ENCODE measurements at places on chromosomes 6 and 20. TPM values are rescaled to one million over a fixed set of nuclear protein-coding genes. Genes with fewer than 3 reads are reported as not detected.
A peak's percentile ranks its signal among the peaks of the same experiment; 100 is the strongest.

- no peak for DNase-seq
Measured at GRCh38 chr6:56051202-56051598, 175.8 kb upstream of the BMP5 start.

GRCh38 chr6:66232890-66233289 is 525.9 kb upstream of the EYS start:
- no peak for DNase-seq

Gene SNAP25
- 140 TPM for total RNA-seq

- DNase-seq, result no peak
Measured at GRCh38 chr6:33885132-33886057, 81.6 kb upstream of the MLN start.

GRCh38 chr6:166708460-166708859 is 81.4 kb upstream of the RPS6KA2 start:
- DNase-seq, result no peak

DNA sequence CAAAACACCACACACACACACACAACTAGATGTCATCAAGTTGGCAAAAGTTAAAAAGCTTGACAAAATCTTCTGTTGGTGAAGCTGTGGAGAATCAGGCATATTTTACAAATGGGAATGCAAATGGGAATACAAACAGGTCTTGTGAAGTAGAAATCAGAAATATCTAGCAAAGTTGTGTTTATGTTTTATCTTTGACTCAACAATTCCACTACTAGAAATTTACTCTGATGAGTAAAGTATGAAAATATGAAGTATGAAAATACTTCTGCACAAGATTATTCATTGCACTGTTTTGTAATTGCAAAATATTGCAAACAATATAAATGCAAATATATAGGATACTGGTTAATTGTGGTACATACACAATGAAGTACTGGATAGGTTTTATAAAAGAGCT is 1166.0 kb upstream of the GJE1 start:
- DNase-seq, result no peak

- no peak for DNase-seq
Measured at GRCh38 chr6:93219447-93219846, 199.9 kb downstream of the EPHA7 start.

DNA sequence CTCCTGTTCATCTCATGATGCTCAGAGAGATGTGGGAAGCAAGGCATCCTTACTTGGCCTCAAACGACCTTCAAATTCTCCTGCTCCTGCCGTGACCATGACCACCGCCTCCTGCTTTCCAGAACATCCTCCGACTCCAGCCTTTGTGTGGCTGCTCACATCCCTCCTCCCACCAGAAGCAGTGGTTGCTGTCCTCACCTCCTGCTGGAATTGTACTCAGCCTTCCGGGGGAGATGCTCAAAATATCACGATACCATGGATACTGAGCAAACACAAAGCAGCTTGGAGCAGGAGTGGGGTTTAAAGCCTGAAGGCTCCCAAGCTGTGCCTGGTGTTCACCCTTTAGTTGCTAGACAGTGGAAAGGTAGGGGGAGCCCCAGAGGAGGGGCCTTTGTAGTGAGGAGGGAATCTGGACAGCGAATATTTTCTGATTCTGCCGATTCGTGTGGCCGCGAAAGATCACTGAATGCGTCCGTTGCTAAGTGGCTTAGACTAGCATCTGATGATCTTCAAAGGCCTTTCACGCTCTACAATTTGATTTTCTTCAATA is 9.3 kb upstream of the DUSP22 start:
- DNase-seq, result no peak

GRCh38 chr20:63216849-63217471 is 1.0 kb upstream of the YTHDF1 start:
- no peak for DNase-seq

Gene PPIL1
- total RNA-seq, result 40.8 TPM

Gene ZC3H12D
- total RNA-seq, result 0.41 TPM

Gene CCN6
- total RNA-seq, result not detected

Gene SAMD3
- 18.3 TPM for total RNA-seq

- DNase-seq, result peak; percentile 65
Measured at GRCh38 chr6:912871-913835, 220.2 kb upstream of the EXOC2 start.

DNA sequence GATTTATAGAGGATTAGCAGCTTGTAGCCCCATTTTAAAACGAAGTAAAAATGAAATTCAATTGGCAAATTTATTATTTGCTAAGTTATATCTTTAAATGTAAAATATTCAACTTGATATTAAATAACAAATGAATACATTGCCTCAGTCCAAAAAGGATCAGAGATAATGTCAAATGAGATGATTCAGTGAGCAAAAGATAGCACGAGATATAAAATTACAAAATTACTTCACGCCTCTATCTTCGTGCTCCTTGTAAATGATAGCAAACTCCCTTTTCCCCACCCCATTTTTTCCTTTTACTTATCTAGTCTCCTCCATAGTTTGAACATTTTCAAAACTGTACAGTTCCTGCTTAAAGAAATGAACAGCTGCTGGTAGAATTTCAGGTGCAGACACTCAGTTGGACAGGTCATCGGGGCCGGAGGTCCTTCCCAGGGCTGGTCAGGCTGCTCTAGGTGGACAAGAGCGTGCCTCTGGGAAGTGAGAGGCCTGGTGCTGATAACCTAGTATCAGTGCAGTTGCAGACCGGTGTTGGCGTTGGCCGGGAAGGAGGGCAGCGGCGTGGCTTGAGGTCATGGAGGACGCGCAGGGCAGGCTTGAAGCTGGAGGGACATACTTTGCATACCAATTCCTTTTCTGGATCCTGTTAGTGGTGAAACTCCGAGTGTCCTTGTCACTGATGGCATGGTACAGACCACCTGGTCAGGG is 83.9 kb downstream of the CDC5L start:
- DNase-seq, result no peak

- no peak for DNase-seq
Measured at GRCh38 chr6:53926505-53926904, 131.7 kb downstream of the LRRC1 start.

Gene MDC1
- total RNA-seq, result 4.1 TPM

DNA sequence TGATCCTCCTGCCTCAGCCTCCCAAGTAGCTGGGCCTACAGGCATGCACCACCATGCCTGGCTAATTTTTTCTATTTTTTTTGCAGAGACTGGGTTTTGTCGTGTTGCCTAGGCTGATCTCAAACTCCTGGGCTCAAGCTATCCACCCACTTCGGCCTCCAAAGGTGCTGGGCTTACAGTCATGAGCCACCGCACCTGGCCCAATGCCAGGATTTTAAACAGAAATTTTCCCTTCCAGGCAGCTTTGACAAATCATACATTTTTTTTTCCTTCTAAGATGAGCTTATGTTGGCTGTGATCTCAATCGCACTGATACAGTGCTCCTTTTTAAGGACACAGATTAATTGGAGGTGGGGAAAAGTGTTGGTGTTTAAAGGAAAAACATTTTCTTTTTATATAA is 73.2 kb upstream of the CD2AP start:
- no peak for DNase-seq

- peak; percentile 2 for DNase-seq
Measured at GRCh38 chr20:58715391-58715800, 22.8 kb downstream of the NPEPL1 start.

GRCh38 chr6:166450167-166450873 is 67.6 kb upstream of the MPC1 start:
- no peak for DNase-seq

Gene CYP24A1
- 0.41 TPM for total RNA-seq

- DNase-seq, result no peak
Measured at GRCh38 chr6:40719671-40720374, 132.7 kb upstream of the LRFN2 start.

- DNase-seq, result no peak
Measured at GRCh38 chr6:17202526-17202925, 78.6 kb upstream of the RBM24 start.

DNA sequence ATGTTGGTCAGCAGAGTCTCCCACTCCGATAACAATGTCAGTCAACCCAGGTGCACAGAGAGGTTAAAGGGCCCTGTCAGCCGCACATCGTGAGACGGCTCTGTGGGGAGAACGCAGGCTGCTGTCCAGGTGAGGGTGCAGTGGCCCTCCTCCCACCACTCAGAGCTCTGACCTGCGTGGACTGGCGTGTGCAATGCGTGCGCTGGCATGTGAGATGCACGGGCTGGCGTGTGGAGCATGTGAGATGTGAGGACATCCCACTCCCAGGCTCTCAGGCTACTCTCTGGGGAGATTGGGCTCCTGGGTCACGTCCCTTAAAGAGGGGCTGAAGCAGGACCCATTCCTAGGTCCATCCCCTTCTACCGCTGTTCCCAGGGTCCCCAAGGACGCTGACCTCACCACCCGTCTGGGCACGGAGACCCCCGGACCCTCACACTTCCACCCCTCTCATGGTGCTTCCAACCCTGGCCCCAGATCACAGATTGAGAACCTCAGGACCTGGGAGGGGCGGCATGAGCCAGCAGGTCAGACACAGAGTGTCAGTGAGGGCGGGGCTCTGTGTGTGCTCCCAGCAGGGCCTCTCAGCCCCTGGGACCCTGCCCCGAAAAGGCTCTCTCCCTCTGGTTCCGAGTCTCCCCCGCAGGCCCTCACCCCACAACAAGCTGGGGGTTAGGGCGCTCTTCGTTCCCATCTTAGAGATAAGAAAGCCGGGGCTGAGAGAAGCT is 8.6 kb upstream of the FRMD1 start:
- DNase-seq, result no peak

Gene FAM217A
- total RNA-seq, result not detected

GRCh38 chr6:86723729-86724128 is 213.6 kb upstream of the HTR1E start:
- no peak for DNase-seq

Gene TRAPPC3L
- total RNA-seq, result under 0.01 TPM

- DNase-seq, result no peak
Measured at GRCh38 chr6:169654598-169655391, 47.0 kb downstream of the WDR27 start.

Gene TPBG
- total RNA-seq, result 4.5 TPM

GRCh38 chr6:154232013-154232910 is 124.3 kb downstream of the IPCEF1 start:
- no peak for DNase-seq

DNA sequence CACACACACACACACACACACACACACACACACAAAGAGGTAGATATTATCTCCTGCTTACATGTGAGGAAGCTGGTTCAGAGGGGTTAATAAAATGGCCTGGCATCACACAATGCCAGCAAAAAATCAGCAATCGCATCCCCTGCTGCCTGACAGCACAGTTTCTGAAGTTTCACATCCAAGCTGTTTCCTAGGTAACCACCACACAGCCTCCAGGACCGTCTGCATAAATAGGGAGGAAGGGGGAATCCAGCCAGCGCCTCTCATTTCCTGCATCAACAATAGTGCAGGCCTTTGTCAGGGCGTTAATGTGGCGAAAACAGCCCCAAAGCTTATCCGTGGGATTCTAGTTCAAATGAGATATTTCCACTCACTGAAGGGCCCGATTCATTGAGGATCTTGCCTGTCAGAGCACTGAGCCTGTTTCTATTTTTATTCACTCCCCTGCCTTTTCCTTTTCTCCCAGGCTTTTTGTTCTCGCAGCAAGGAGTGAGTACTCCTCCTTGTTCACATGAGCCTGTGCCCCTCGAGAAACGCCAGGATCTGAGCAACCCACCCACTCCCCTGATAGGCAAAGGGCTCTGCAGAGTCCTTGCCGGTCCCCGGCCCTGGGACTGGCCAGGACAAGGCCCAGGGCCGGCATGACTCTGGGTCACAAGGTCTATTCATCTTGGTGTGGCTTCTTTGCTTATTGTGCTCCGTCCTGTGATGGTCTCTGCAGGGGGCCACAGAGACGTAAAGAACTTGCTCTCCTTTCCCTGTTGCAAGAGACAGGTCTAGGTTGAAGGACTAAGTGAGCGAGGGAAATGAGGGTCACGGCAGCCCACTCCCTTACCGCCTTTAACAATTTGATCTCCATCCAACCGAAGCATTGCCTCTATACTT is 32.7 kb downstream of the TUBB2B start:
- peak; percentile 53 for DNase-seq

Gene RIPOR2
- 17.9 TPM for total RNA-seq

Gene EDN3
- 0.82 TPM for total RNA-seq

Gene CEBPB
- total RNA-seq, result 1.6 TPM
